ENCODE measurements at places on chromosomes 5 and 9.

- H3K4me3 ChIP-seq, result no peak overlapping the region
- H3K4me1 ChIP-seq, result no peaks in the 10 kb centered on the region
- H3K27ac ChIP-seq, result no peak overlapping the region
- peaks cover 3% of the 10 kb centered on the region for H3K27me3 ChIP-seq
- DNase-seq, result no peak
Measured at GRCh38 chr5:6235726-6236125, 142.6 kb downstream of the MED10 start.

DNA sequence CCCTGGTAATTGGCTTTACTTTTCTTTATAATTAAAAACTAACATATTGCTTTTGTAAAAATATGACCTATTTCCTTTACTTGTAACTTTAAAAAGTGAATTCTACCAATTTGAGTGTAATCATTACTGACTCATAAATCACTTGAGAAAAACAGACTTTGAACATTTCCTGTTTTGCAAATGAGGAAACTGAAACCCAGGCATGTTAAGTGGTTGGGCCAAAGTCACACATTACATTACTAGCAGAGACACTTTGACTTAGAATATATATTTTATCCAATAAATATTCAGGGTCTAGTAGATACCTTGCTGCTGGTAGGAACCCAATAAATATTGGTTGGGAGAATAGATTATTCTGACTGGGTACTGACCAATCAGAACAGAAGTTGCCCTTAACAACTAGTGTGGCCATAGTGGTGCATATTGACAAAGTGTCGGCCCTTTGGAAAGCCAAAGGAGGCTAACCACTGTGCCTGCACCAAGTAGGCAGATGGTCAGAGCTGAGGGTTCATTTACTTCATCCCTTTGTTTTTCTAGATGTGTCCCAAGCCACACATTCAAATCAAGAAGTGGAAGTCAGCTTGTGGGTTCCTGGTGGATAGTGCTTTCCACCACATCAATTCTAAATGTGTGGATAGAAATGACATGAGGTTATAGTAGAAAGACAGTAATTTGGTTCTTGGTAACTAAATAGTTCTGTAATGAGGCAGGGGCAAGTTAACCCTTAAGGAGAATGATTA, 365.1 kb upstream of the RIOK2 start:
- no peaks in the 10 kb centered on the region for H3K27me3 ChIP-seq
- DNase-seq, result no peak
- no peak overlapping the region for H3K27ac ChIP-seq
- H3K36me3 ChIP-seq, result no peaks in the 10 kb centered on the region

DNA sequence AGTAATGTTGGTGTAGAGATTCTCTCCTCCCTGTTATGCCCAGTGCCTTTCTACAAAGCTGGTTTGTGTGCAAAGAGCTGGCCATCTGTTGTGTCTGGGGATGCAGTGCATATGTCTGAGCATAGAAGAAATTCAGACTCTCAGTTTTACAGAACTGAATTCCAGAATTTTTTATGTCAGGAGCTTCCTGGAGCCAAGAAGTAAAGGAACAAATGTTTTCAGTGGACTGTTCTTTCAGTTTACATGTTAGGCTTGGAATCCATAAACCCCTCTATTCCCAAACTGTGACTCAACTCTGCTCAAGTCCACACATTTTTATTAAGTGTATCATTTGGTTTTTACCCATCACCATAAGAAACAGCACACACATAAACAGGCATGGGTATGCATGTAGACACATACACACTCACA, 366.0 kb downstream of the BRINP1 start:
- no peak overlapping the region for H3K4me3 ChIP-seq
- H3K4me1 ChIP-seq, result no peaks in the 10 kb centered on the region
- H3K36me3 ChIP-seq, result no peaks in the 10 kb centered on the region
- no peak for DNase-seq
- H3K27me3 ChIP-seq, result no peaks in the 10 kb centered on the region
- no peak overlapping the region for H3K27ac ChIP-seq

GRCh38 chr9:137924761-137925369, 47.3 kb downstream of the CACNA1B start:
- H3K4me3 ChIP-seq, result no peak overlapping the region
- no peaks in the 10 kb centered on the region for H3K4me1 ChIP-seq
- no peak overlapping the region for H3K27ac ChIP-seq
- DNase-seq, result no peak
- H3K27me3 ChIP-seq, result peaks cover 12% of the 10 kb centered on the region

DNA sequence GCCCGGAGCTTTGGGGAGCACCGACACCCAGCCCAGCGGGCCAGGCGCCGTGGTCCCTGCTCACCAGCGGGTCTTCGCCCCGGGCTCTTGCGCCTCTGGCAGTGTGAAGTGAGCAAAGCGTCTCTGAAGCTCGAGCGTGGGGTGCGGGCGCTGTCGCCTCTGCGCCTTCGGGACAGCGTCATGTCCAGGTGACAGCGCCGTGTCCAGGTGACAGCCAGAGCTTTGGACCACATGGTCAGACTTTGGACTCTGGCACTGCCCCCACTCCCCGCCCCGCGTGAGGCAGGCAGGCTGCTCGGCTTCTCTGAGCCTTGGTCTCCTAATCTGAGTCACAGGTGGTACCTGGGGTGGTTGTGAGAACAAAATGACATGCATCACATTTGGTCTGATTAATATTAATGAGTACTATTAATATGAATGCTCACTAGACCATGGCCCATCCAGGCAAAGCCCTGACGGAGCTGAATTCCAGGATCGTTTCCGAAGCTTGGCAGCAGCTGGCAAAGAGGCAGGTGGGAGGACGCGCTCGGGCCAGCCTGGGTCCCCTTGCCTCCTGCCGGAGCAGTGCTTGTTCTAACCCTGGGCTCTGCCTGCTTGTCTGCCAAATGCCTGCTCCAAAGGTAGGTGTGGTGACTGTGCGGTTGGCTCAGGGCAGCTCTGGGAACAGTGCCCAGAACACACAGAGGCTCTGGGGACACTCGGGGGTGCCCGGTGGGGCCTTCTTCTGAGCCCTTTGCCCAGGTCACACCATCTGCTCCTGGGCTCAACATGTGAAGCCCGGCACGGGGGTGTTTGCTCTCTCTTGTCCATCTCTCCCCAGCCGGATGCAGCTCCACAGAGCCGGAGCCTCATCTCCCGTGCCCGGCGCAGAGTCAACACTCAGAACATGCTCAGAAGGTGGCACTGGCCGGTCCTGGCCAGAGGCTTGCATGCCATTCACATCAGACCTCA, 157.1 kb downstream of the OLFM1 start:
- H3K27me3 ChIP-seq, result peaks cover 13% of the 10 kb centered on the region
- H3K27ac ChIP-seq, result no peak overlapping the region
- H3K4me1 ChIP-seq, result no peaks in the 10 kb centered on the region
- no peak for DNase-seq
- no peaks in the 10 kb centered on the region for H3K36me3 ChIP-seq

DNA sequence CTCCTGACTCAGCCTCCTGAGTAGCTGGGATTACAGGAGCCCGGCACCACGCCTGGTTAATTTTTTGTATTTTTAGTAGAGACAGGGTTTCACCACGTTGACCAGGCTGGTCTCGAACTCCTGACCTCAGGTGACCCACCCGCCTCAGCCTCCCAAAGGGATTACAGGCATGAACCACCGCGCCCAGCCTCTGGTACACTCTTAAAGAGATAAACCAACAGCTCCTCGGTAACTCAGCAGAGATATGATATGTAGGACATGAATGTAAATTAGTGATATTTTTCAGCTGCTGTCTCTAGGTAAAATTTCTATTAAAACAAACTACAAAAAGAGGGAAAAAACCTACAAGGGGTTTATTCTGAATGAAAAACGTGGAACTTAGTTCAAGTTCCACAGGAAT, 42.8 kb upstream of the HK3 start:
- H3K27ac ChIP-seq, result no peak overlapping the region
- H3K36me3 ChIP-seq, result peaks cover 50% of the 10 kb centered on the region
- no peak overlapping the region for H3K4me3 ChIP-seq
- no peak for DNase-seq
- H3K27me3 ChIP-seq, result no peaks in the 10 kb centered on the region
- no peaks in the 10 kb centered on the region for H3K4me1 ChIP-seq

DNA sequence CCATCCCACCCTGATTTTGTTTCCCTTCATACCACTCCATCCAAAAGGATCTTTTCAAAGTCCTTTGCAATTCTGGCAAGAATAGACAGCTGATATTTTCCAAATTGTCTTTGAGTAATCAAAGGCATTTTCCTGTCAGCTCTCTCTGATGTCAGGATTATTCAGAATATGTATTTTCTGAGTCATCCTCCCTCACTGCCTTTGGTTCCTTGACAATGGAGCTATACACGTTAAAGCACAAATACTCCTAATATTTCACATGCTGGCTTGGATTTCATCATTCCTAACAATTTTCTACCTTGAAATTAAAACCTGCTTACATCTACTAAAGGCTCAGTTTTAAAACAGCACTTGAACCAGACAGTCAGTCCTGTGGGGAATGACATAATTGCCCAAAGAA, 379.4 kb downstream of the GADD45G start:
- H3K4me1 ChIP-seq, result peaks cover 48% of the 10 kb centered on the region
- peaks cover 20% of the 10 kb centered on the region for H3K27me3 ChIP-seq
- H3K4me3 ChIP-seq, result peak overlapping the region; percentile 45
- H3K36me3 ChIP-seq, result peaks cover 2% of the 10 kb centered on the region
- H3K27ac ChIP-seq, result peak overlapping the region; percentile 94

DNA sequence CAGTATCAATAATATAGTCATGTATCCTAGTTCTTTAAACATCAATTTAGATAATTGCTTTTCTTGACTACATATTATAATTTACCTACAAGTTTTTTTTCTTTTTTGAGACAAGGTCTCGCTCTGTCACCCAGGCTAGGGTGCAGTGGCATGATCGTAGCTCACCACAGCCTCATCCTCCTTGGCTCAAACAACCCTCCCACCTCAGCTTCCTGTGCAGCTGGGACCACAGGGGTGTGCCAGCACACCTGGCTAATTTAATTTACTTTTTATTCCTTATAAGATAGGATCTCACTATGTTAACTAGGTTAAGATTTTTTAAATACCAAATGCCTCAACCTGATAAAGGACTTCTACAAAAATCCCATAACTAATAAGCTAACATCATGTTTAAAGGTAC, 21.1 kb downstream of the UIMC1 start:
- DNase-seq, result peak; percentile 12
- no peak overlapping the region for H3K4me3 ChIP-seq
- H3K4me1 ChIP-seq, result peaks cover 35% of the 10 kb centered on the region
- no peaks in the 10 kb centered on the region for H3K27me3 ChIP-seq

DNA sequence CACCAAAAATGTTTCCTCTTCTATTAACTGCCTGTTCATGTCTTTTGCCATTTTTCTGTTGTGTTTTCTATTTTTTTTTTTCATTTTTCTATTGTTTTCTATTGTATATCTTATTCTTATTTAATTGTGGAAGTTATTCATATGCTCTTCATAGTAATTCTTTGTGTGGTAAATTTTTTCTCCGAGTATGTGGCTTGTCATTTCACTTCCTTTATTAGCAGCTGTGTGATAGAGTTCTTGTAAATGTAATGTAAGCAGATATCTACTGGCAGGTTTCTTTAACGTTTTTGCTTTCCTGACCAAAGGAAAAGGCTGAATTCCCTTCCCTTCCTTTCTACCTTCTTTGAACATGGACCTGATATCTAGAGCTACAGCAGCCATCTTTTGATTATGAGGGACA, 5.8 kb upstream of the PLPP1 start:
- H3K27ac ChIP-seq, result peak overlapping the region; percentile 53
- H3K4me1 ChIP-seq, result peaks cover 41% of the 10 kb centered on the region
- H3K4me3 ChIP-seq, result peak overlapping the region; percentile 16
- no peaks in the 10 kb centered on the region for H3K27me3 ChIP-seq
- no peak for DNase-seq
- H3K36me3 ChIP-seq, result no peaks in the 10 kb centered on the region

GRCh38 chr9:91334053-91334452, 27.7 kb downstream of the AUH start:
- H3K36me3 ChIP-seq, result peaks cover 31% of the 10 kb centered on the region
- no peak for DNase-seq
- H3K4me1 ChIP-seq, result peaks cover 5% of the 10 kb centered on the region
- no peak overlapping the region for H3K27ac ChIP-seq

- H3K27ac ChIP-seq, result no peak overlapping the region
- DNase-seq, result no peak
- no peaks in the 10 kb centered on the region for H3K27me3 ChIP-seq
- no peaks in the 10 kb centered on the region for H3K36me3 ChIP-seq
- H3K4me3 ChIP-seq, result no peak overlapping the region
Measured at GRCh38 chr9:93255994-93256877, 72.3 kb downstream of the WNK2 start.

- no peak overlapping the region for H3K4me3 ChIP-seq
- DNase-seq, result no peak
- H3K27me3 ChIP-seq, result peaks cover 5% of the 10 kb centered on the region
- no peak overlapping the region for H3K27ac ChIP-seq
- no peaks in the 10 kb centered on the region for H3K36me3 ChIP-seq
- no peaks in the 10 kb centered on the region for H3K4me1 ChIP-seq
Measured at GRCh38 chr5:17012289-17012688, 76.2 kb upstream of the MYO10 start.

DNA sequence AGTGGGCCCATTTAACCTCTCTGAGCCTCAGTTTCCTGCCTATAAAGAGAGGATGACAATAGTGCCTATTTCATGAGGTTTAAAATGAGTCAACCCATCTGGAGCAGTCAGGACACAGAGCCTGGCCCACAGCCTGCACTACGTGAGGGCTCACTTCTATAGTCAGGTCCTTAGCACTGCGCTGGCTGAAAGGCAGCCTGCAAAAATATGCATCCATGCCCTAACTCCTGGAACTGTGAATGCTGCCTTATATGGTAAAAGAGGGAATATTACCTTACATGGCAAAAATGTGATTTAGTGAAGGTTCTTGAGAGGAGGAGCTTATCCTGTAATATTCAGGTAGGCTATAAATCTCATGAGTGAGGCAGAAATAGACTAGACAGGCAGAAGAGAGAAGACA, 98.5 kb downstream of the GABBR2 start:
- H3K36me3 ChIP-seq, result no peaks in the 10 kb centered on the region
- no peak overlapping the region for H3K4me3 ChIP-seq
- H3K27ac ChIP-seq, result no peak overlapping the region
- peaks cover 6% of the 10 kb centered on the region for H3K27me3 ChIP-seq

DNA sequence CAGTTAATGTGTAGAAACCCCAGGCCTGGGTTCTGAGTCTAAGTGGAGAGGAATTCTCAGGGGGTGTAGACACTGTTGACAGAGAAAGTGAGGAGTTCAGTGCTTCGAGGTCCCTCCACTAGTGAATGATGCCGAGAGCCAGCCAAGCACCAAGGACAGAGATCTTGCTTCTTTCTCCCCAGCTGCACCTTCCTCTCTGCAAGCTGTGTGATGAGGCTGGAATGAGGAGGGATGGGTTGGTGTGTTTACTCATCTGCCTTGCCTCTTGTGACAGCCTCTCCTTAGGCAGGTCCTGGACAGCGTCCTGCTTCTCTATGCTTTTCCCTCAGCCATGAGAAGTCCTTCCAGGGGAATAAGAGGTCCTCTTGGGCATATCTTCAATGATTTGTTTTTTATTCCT, 35.3 kb downstream of the HNRNPH1 start:
- no peaks in the 10 kb centered on the region for H3K27me3 ChIP-seq
- H3K4me3 ChIP-seq, result no peak overlapping the region
- DNase-seq, result no peak
- no peak overlapping the region for H3K27ac ChIP-seq
- no peaks in the 10 kb centered on the region for H3K4me1 ChIP-seq
